ENCODE measurements at places on chromosomes 13 and 19. TPM values are rescaled to one million over a fixed set of nuclear protein-coding genes. Genes with fewer than 3 reads are reported as not detected.

DNA sequence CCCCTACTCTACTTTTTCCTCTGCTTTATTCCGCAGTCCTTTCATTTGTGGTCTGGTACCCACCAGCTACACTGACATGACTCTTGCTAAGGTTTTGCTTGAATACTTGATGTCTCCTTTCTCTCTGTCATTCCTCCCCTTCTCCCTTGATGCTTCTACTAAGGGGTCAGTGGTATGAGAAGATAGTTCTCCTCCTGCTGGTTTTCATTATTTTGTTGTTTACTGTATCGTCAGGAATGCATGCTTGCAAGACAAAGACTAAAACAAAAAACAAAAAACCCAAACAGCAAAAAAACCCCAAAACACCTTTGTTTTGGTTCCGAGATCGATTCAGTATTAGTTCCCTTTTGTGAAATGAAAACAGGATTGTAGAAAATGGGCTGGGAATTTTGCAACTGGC is 59.5 kb downstream of the PCCA start:
- no peak for DNase-seq

The CYP4F3 gene
- total RNA-seq, result not detected

- DNase-seq, result no peak
Measured at GRCh38 chr13:46963904-46964303, 67.1 kb upstream of the HTR2A start.

The SLC5A5 gene
- not detected for total RNA-seq

The FFAR3 gene
- not detected for total RNA-seq

The SPHK2 gene
- 137 TPM for total RNA-seq

The ADGRE2 gene
- total RNA-seq, result not detected

The SCN1B gene
- total RNA-seq, result 1.8 TPM

The NANOS3 gene
- total RNA-seq, result 10.5 TPM

The IZUMO2 gene
- not detected for total RNA-seq

- DNase-seq, result no peak
Measured at GRCh38 chr19:29098863-29099481, 114.0 kb downstream of the UQCRFS1 start.

The PRRG2 gene
- 6.8 TPM for total RNA-seq

DNA sequence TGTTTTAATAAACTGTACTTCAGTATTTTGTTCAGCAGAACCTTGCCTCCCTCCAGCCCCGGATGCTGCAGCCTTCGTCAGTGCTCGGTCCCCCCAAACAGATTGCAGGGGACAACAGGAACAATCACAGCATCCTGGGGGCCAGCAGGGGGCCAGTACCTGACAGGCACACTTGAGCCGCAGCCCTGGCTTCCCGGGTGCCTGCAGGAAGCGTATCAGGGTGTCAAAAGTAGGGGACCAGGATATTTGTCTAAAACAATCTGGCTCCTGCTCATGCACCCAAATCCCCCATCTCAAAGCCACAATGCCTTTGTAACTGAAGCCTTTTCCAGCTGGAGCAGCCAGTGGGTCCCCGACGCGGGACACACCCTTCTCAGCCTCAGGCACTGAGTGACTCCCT is 167.5 kb upstream of the TSHZ3 start:
- DNase-seq, result no peak

The CYP2S1 gene
- 4.0 TPM for total RNA-seq

DNA sequence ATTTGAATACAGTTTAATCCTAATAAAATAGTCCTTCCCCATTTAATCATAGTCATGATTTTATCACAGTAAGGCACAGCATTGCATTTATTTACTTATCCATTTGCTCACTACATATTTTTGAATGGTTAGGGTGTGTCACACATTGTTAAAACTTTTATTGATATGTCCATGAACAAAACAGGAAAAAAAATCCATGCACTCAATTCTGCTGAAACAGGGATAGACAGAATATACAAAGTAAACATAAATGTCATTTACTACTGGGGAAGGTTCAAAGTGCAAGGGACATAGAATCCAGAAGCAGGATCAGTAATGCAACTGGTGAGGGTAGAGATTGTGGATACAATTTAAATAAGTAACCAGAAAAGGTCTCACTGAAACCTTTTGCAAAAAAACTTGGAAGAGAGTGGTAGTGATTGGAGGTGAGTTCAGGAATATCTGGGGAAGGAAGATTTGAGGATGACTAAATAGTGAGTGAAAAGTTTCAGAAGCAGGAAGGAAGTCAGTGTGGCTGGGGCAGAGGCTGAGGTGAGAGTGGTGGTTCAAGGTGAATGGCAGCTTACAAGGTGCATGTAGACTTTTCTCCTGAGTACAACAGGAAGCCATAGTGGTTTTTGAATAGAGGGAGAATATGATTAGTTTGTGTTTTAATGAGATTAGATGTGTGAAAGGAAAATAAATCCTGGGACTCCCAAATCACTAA is 387.2 kb upstream of the ATXN8OS start:
- DNase-seq, result no peak

GRCh38 chr13:46858776-46859175 is 38.1 kb downstream of the HTR2A start:
- DNase-seq, result no peak

DNA sequence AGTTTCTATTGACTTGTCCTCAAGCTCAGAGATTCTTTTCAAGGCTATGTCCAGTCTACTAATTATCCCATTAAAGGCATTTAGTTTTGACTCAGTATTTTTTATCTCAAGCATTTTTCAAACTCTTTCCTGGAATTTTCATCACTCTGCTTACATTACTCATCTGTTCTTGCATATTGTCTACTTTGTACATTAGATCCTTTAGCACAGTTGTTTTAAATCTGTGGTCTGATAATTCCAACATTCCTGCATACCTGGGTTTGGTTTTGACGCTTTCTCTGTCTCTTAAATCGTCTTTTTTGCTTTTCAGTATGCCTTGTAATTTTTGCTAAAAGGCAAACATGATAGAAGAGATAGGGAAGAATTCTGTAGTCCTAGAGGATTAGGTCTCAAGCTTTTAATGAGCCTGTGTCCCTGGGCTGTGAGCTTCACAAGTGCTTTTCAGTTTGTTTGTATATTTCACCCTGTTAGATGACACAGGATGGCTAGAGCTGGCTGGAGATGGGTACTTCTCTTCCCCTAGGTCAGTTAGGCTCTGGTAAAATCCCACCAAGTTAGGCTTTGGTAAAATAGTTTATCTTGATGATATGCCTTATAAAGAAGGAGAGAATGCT is 46.1 kb upstream of the GPC6 start:
- no peak for DNase-seq

GRCh38 chr13:52446265-52446664 is 4.2 kb downstream of the VPS36 start:
- DNase-seq, result no peak

The LILRA1 gene
- total RNA-seq, result not detected

- DNase-seq, result no peak
Measured at GRCh38 chr13:45143346-45143751, 23.0 kb downstream of the GTF2F2 start.

The LYPD5 gene
- total RNA-seq, result not detected

DNA sequence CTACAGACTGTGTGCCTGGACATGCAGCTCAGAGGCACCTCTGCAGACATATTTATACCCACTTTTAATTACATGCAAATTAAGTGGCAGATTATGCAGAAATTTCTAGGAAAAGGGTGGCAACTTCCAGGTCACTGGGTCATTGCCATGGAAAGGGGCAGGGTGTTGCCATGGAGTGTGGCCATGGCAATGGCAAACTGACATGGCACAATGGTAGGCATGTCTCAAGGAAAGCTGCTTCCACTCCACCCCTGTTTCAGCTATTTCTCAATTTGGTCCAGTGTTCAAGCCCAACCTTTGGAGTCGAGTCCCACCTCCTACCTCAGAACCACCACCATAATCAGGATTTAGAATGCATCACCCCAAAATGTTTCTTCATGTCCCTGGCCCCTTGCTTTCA is 170.7 kb upstream of the TSHZ3 start:
- DNase-seq, result no peak

- no peak for DNase-seq
Measured at GRCh38 chr19:990746-991145, 6.6 kb downstream of the WDR18 start.

- peak; percentile 38 for DNase-seq
Measured at GRCh38 chr13:32246468-32246867, 68.7 kb downstream of the ZAR1L start.

DNA sequence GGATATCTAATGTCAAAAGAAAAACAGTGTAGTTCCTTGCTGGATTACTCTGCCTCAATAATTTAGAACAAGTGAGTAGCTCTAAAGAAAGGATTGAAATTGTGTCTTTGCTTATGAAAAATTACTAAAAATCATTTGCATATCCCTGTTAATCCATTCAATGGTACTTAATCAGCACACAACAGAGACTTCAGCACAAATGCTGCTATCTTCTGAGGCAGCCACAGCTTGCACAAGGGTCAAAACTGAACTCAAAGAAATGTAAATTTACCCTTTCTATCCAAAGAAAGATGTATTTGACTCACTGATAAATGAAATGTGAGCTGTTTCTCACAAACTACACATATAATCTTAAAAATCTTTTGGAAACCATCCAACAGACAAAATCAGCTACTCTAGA is 116.2 kb downstream of the LHFPL6 start:
- DNase-seq, result no peak

DNA sequence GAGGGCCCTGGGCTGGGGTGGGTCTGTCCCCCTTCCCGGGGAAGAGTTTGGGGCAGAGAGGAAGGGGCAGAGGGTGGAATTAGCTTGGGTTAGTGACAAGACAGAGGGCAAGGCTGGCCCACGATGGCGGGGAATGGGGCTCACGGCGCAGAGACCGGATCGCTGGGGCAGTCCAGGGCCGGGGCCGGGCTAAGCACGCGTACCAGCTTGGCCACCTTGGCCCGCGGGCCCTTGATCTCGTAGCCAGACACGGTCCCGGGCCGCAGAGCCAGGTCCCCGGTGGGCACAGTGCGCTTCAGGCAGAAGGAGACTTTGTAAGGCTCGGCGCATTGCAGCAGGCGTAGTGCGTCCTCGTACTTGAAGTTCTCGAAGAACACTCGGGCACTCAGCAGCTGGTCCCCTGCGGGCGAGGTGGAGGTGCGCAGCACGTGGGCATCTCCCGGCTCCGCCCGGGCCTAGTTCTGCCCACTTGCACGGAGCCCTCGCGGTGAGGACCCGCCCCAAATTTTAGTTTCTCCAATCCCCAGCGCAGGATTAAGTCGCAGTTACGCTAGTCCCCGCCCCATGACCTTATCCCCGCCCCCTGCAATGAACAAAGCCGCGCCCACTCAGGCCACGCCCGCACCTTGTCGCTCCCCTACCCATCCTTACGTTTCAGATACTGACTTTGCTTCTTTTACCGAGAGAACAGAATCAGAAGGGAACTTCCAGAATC is 8.6 kb upstream of the HIPK4 start:
- no peak for DNase-seq

DNA sequence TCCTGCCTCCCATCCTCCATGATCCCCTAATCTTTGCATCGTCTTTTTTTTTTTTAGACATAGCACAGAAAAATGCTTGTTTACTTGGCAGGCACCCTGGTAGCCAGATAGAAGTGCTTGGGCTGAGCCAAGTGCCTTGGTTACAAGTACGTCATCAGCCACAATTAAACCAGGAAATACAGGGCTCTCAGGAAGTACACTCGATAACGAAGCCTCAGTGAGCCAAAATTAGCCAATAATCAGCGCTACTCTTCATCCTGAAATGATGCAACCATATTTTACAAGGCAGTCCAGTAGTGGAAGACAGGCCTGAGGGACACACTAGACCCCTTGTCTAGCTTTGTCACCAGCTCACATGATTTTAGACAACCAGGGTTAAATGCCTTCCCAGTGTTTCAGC is 194.0 kb upstream of the NBEA start:
- no peak for DNase-seq

- no peak for DNase-seq
Measured at GRCh38 chr13:113041293-113041690, 64.3 kb upstream of the F7 start.

- DNase-seq, result no peak
Measured at GRCh38 chr19:5269926-5270325, 70.7 kb downstream of the PTPRS start.

DNA sequence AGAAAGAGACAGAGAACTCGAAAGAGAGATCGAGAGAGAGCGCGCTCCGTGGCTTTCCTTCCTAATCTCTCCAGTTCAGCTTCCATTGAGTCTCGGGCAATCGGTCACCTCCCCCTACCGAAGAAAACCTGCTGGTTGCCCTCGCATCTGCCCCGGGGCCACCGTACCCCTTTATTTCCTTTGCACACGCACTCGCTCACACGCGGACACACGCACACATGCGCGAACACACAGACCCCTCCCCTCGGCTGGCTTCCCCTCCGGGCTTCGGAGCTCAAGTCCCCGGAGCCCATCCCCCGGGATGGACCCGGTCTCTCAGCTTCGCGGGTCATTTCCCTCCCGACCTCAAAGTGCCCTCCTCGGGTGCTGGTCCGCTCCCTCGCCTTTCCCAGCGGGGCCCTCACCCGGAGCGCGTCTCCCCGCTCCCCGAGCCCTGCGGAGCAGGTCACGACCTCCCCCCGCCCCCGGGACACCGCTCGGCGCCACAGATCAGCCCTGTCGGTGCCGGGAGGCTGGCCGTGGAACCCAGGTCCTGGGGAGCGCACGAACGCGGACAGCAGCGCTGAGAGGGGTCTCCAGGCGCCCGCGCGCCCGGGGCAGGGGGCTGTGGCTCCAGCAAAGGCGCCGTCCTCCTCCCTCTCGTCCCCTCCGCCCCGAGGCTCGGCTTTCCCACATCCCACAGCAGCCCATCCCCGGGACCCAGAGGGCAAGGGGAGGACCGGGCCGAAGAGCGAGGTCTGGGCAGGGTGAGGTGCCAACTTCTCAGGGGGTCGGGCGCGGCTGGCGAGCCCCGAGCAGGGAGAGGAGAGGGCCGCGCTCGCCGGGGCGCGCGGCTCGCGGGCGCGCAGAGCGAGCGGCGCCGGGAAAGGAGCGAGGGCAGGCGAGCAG is 1.8 kb downstream of the DACH1 start:
- DNase-seq, result peak; percentile 19

DNA sequence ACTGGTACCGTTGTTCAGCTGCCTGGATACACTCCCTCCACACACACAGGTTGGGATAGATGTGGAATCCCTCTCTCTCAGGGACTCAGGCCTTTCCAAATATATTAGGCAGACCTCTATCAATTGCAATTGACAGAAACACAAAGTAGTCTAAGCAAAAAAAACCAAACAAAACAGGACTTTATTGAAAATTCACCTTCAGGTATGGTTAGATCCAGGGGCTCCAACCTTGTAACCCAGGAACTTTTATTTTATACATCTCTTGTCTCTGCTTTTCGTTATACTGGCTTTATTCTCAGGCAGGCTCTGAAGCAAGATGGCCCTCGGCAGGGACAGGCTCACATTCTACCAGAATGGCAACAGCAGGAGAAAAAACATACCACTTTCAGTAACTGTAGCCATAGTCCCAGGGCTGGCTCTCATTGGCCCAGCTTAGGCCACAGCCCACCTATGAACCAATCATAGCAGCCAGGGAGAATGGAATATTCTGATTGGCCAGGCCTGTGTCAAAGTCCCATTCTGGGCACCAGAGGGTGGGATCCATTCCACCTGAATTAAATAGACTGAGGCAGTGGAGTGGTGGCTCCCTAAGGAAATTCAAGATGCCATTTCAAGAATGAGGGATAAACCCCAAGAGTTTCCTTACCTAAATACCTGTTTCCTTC is 13.1 kb upstream of the CEACAM19 start:
- no peak for DNase-seq

Data from progenitor cell of endocrine pancreas (in vitro differentiated cells).